ENCODE measurements at places on chromosomes 3 and 15. TPM values are rescaled to one million over a fixed set of nuclear protein-coding genes. Genes with fewer than 3 reads are reported as not detected.

GRCh38 chr3:38647217-38647970 lies 2.1 kb downstream of the SCN5A start:
- H3K4me1 ChIP-seq: peaks cover 4% of the 10 kb centered on the region
- peaks cover 6% of the 10 kb centered on the region for H3K27me3 ChIP-seq
- DNase-seq: no peak
- no peak overlapping the region for H3K4me3 ChIP-seq
- H3K27ac ChIP-seq: no peak overlapping the region
- H3K36me3 ChIP-seq: no peaks in the 10 kb centered on the region

DNA sequence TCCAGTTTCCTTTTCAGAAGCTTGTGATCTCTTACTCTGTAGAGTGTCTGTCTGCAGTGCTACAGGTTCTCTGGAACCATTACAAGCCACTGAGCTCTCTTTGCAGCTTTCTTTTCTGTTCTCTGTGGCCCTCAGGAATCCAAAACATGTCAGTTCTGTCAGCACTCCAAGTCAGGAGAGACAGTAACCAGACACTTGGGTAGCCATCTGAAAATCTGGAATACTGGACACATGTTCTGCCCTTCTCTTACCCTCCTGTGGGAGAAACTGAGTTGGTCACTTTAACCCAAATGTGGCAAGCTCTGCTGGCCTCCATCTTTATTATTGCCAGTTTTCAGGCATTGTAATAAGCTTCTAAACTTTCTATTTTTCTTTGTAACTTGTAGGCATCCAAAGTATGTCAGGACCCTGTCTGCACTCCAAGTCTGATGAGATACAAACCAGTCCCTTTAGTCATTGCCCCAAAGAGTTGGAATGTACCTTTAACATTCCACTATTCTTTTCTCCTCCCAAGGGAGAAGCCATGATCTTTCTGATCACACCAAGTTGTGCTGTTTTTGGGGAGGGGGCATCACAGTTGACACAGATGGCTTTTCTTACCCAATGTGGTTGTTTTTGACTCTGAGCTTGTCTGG lies 183.7 kb downstream of the DPH6 start:
- no peak for DNase-seq
- no peak overlapping the region for H3K4me3 ChIP-seq
- no peak overlapping the region for H3K27ac ChIP-seq
- no peaks in the 10 kb centered on the region for H3K4me1 ChIP-seq
- H3K27me3 ChIP-seq: no peaks in the 10 kb centered on the region
- H3K36me3 ChIP-seq: no peaks in the 10 kb centered on the region

GRCh38 chr15:64263567-64263966 lies 92.4 kb downstream of the CSNK1G1 start:
- no peak for DNase-seq
- H3K4me1 ChIP-seq: peaks cover 25% of the 10 kb centered on the region
- H3K27ac ChIP-seq: no peak overlapping the region
- no peaks in the 10 kb centered on the region for H3K27me3 ChIP-seq
- H3K36me3 ChIP-seq: peaks cover 46% of the 10 kb centered on the region

DNA sequence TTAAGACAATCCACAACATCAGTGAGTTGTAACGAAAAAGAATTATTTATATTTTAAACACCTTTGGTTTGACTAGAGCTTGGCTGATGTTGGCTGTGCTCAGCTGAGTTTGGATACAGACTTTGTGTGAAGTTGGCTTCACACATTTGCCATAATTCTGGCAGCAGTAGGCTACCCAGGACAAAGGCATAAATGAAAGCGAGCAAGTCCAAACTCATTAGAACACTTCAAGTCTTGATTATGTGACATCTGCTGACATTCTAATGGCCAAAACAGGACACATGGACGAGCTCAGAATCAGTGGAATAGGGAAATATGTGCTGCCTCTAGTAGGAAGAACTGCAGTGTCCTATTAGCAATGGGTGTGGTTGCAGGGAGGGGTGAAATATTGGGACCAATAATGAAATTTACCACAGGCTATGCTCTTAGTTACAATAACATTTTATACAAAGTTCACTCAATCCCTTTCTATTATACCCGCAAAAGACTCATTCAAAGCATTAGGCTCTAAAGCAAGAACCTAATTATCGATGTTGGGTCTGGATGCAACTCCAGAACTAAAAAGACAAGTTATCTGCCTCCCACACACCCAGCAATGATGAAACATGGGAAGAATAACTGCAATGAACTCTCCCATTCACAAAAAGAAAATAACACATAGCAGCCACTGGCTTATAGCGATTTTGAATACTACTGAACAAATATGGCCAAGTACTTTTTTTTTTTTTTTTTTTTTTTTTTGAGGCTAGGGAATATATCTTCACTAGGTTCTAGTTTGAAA lies 493.9 kb upstream of the RASGRP1 start:
- H3K27ac ChIP-seq: no peak overlapping the region
- no peak for DNase-seq
- H3K36me3 ChIP-seq: no peaks in the 10 kb centered on the region
- peaks cover 17% of the 10 kb centered on the region for H3K27me3 ChIP-seq
- no peaks in the 10 kb centered on the region for H3K4me1 ChIP-seq

DNA sequence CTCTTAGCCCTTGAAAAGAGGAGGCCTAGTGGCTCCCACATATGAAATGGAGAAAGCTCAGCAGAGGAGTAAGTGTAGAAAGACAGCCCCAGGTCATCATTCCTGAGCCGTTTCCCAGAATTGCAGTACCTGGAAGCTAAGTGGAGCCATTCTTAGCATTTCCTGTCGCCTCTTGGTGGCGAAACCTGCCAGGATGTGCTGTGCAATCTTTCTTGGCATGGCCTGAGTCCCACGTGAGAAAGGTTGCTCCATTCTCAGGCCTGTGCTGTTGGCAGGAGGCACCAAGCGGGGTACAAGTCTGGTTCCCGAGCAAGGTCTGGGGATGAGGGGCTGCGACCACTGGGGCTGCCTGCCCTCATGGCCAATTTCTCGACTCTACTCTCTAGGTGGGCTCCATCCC lies 207.2 kb upstream of the TPM1 start:
- H3K4me1 ChIP-seq: peaks cover 8% of the 10 kb centered on the region
- no peak overlapping the region for H3K27ac ChIP-seq

DNA sequence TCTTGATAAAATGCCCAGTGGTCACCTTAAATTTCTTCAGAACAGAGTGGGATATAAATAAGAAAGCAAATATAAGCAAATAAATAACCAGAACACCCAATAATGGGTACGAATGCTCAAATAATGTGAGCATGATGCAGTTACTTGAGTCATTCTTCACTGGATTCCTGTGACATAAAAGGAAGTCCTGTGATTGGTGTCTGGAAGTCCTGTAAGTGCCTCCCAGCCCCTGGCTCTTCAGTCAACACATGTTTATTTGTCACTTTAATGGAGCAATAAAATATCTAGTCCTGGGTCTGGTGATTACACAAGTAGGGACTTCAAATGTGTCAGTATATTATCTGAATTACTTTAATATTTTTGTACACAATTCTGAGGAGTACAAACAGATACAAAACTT lies 30.4 kb downstream of the TMEM212 start:
- H3K27me3 ChIP-seq: peaks cover 4% of the 10 kb centered on the region
- no peaks in the 10 kb centered on the region for H3K36me3 ChIP-seq
- no peak for DNase-seq
- H3K4me3 ChIP-seq: no peak overlapping the region
- no peaks in the 10 kb centered on the region for H3K4me1 ChIP-seq

DNA sequence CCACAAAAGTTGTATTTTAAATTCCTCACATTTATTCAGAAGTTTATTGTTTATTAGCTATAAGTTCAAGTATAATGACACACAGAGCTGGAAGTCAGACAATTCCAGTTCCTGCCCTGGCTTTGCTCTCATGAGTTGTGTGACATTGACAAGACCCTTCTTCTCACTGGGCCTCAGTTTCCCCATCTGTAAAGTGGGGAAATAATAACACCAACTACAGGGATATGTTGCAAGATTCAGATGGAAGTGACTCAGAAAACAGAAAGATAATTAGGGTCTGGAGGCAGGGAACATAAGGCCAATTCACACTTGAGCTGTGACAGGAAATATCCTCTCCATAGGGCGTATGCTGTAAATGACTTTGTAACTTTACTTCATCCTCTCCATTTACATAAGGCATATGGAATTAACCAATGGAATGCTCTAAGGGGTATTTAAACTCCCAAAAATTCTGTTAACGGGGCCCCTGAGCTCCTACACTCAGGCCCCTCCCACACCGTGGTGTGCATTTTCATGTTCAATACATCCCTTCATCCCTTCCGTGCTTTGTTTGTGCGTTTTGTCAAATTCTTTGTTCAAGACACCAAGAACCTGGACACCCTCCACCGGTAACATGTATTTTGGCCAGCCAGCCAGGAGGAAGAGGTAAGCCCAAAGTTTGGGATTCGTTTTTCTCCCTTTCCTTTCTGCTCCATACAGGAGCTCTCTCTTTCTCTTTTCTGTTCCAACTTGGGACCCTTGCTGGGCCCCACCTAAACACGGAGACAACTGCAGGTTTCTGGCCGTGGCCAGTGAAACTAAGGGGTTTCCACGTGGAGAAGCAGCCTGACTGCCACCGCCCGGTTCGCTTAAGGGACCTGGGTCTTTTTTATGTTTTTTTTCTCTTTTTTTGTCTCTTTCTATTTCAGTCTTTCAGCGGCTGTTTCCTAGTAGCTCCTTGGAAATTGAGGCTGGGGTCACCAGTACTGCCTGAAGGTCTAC lies 16.9 kb downstream of the CYP11A1 start:
- H3K36me3 ChIP-seq: peaks cover 4% of the 10 kb centered on the region
- no peak overlapping the region for H3K27ac ChIP-seq
- no peak overlapping the region for H3K4me3 ChIP-seq
- peaks cover 22% of the 10 kb centered on the region for H3K27me3 ChIP-seq
- no peak for DNase-seq

GRCh38 chr3:36514171-36514570 lies 133.9 kb downstream of the STAC start:
- H3K4me1 ChIP-seq: no peaks in the 10 kb centered on the region
- H3K27ac ChIP-seq: no peak overlapping the region
- H3K36me3 ChIP-seq: no peaks in the 10 kb centered on the region
- no peaks in the 10 kb centered on the region for H3K27me3 ChIP-seq
- no peak overlapping the region for H3K4me3 ChIP-seq

GRCh38 chr15:35727627-35728026 lies 181.7 kb upstream of the DPH6 start:
- no peaks in the 10 kb centered on the region for H3K36me3 ChIP-seq
- no peak for DNase-seq
- no peak overlapping the region for H3K4me3 ChIP-seq
- H3K27ac ChIP-seq: no peak overlapping the region

GRCh38 chr15:31296219-31296645 lies 30.4 kb upstream of the KLF13 start:
- H3K27ac ChIP-seq: no peak overlapping the region
- H3K4me1 ChIP-seq: no peaks in the 10 kb centered on the region
- H3K4me3 ChIP-seq: no peak overlapping the region

DNA sequence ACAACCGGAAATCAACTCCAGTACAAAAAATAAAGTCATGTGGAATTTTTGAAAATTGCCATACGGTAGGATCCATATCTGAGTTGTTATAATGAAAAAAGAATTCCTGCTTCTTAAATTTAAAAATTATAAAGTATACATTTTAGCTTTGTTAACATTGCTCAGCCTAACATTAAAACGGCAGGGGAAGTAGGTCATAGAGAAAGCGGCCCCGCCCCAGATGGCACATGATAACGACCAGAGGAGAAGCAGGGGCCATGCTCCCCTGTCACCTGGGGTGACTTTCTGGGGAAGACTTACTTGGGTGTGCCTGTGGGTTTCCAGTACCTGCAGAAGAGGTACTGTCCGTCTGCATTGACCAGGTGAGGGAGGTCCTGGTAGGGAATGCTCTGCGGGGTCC lies 921 bp downstream of the MGLL start:
- peaks cover 3% of the 10 kb centered on the region for H3K36me3 ChIP-seq
- H3K4me1 ChIP-seq: peaks cover 41% of the 10 kb centered on the region
- no peak for DNase-seq
- H3K27ac ChIP-seq: no peak overlapping the region
- peaks cover 53% of the 10 kb centered on the region for H3K27me3 ChIP-seq

DNA sequence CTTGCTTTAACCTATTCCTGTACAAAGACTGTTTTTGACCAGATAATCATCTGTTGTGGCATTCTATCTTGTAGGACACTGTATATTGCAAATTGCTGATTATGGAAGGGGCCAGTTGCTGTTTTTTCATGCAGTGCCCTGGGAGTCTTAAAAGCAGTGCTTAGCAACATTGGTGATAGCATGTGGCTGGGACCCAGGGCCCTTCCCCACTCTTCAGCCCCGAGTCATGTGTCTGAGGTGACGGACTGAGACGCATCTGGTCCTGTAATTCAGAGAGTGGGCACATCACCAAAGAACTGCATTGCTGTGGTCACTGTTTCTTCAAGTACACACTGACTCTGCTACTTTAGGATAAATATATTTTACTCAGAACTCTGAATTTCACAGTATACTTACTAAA lies 63.4 kb downstream of the SNRK start:
- H3K4me3 ChIP-seq: no peak overlapping the region
- H3K36me3 ChIP-seq: peaks cover 94% of the 10 kb centered on the region
- DNase-seq: no peak
- H3K27me3 ChIP-seq: no peaks in the 10 kb centered on the region
- no peak overlapping the region for H3K27ac ChIP-seq
- H3K4me1 ChIP-seq: peaks cover 57% of the 10 kb centered on the region

NMB gene
- 3.3 TPM for total RNA-seq

CDHR4 gene
- not detected for total RNA-seq

Data from activated CD8-positive, alpha-beta T cell treated with anti-CD3 and anti-CD28 coated beads, Interleukin-2, amount 10 ng/mL, durations not matched to agents 7 days and 5 days (primary cell).